ENCODE measurements at places on chromosomes 13 and 19.

DNA sequence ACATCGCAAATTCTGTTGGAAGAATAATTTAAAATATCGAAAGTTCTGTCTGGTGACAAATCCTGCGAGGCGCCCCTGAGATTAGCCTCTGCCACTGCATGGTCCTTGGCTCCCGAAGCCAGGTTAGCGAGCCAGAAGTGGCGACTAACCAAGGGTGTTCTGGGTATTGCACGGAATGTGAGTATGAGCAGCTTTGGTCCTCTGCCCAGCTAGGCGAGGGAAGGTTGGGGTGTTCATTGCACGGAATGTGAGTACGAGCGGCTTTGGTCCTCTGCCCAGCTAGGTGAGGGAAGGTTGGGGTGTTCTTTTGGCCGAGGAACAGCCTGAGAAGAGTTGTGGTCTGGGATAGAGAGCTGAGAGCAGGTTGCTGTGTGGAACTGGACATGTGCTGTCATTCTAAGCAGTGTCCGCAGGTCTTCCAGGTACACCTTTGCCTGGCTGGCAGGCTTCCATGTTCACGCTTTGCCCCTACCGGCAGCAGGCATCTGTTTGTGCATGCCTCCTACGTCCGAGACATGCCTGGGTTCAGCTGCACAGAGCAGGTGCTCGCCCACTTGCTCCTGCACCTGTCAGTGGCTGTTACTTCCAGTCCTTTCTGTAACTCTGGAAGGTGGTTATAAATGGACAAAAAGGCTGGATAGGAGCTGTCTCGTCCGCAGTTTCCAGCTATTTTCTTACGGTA, 18.3 kb upstream of the TEX29 start:
- DNase-seq = no peak

DNA sequence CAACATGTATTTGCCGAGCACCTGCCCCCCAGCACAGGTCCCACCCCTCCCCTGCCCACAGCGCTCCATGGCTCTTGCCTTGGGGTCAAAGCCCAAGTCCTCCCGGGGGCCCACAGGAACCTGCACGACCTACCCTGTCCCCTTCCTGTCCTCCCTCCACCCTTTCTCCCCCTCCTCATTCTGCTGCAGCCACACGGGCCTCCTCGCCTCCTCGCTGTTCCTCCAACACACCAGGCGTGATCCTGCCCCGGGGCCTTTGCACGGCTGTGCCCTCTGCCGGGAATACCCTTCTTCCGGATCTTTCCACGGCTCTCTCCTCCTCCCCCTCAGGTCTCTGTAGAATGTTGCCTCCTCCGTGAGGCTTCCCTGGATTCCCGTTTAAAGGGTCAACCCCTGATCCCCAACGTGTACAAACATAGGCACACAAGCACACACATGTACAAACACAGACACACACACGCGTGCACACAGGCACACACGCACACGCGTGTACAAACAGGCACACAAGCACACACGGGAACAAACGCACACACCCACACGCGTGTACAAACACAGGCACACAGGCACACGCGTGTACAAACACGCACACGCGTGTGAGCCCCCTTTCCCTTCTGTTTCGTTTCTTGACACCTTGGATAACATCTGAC, 2.8 kb downstream of the MADCAM1 start:
- DNase-seq = no peak

GRCh38 chr13:90416938-90417337, 930.5 kb upstream of the MIR17HG start:
- no peak for DNase-seq

DNA sequence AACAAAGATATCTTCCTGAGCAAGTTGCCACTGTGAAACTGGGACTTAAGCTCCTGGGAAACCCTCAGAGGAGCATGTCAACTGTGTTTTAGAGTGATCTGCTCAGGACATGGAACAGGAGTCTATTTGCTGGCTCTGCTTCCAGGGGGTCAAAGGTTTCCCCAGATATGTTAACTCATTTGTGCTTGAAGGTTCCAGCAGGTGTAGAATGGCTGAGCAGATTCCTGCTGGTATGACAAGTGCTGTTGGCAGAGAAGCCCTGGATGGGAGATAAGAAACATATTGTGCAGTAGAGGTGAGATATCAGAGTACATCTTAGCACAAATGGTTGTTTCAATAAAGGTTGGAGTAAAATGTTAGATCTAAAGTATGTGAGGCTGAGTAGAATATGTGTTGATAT, 282.7 kb upstream of the DACH1 start:
- DNase-seq = no peak

GRCh38 chr19:35590875-35591274, 4.9 kb downstream of the PMIS2 start:
- DNase-seq = no peak

DNA sequence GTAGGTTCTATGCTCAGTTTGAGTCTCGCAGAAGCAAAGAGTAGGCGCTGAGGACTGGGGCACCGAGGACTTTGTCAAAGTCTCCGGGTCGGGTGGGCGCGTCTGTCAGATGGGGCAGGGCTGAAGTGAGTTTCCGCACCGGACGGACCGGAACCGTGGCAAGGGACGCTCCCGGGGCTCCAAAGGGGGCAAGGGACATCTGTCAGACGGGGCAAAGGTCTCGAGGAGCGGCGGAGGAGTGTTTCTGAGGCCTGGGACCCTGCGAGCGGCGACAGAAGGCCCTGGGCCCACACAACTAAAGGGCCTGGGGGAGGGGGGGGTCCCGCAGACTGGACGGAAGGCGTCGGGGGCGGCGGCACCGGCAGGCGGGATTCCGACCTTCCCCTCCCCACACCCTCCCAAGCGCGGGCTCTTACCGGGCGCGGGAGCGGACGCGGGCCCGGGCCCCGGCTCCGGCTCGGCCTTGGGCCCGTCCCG, 13.3 kb upstream of the AKAP8L start:
- DNase-seq = no peak

DNA sequence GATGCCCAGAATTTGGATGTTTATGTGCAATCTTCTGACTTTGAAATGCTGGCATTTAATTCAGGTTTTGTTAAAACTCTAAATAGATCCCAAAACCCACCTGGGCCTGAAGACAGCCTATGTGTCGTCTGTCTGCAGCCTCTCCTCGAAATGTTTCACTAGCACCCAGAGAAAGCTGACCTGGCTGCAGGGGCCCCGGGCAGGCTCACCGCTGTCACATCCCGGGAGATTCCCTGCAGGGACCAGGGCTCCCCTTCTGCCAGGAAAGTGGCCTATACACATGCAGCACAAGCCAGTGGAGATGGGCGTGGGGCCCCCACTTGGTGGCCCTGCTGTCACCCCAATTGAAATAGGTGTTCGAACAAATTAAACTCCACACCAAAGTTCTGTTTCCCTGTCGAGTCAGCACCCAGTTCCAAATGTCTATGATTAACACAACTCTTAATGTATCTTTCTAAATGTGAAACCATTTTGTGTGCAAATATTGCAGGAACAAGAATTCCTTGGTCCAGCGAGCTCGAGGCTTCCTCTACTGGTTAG, 145.8 kb upstream of the ZNF507 start:
- no peak for DNase-seq

- peak; percentile 6 for DNase-seq
These were observed 176.8 kb downstream of the OXGR1 start for GRCh38 chr13:96817336-96817941.

GRCh38 chr13:91563799-91564198, 165.4 kb downstream of the GPC5 start:
- no peak for DNase-seq

GRCh38 chr13:91565296-91565695, 166.9 kb downstream of the GPC5 start:
- no peak for DNase-seq

DNA sequence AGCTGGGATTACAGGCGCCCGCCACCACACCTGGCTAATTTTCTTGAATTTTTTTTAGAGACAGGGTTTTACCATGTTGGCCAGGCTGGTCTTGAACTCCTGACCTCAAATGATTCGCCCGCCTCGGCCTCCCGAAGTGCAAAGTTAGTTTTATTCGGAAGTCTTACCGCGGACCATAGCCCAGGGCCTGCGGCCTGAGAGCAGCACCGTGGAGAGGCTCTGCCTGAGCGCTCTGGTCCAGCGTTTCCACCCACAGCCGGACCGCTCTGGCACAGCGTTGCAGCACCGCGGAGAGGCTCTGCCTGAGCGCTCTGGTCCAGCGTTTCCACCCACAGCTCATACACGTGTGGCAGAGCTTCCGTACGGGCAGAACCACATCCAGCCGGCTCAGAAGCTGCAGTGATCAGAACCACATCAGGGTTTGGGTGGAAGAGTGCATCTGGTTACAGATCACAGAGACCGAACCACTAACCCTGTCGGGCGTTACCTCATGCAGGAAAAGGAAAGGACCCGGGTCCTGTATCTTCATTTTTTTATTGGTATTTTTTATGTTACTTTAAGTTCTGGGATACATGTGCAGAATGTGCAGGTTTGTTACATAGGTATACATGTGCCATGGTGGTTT, 102.4 kb upstream of the SOX1 start:
- DNase-seq = no peak

GRCh38 chr13:36082396-36082795, 48.8 kb downstream of the DCLK1 start:
- DNase-seq = no peak

- DNase-seq = no peak
These were observed 36.8 kb upstream of the ATP11A start for GRCh38 chr13:112653071-112653470.

- no peak for DNase-seq
These were observed 12.5 kb downstream of the SAFB start for GRCh38 chr19:5635427-5635826.

GRCh38 chr13:78129359-78129758, 210.7 kb upstream of the EDNRB start:
- no peak for DNase-seq

DNA sequence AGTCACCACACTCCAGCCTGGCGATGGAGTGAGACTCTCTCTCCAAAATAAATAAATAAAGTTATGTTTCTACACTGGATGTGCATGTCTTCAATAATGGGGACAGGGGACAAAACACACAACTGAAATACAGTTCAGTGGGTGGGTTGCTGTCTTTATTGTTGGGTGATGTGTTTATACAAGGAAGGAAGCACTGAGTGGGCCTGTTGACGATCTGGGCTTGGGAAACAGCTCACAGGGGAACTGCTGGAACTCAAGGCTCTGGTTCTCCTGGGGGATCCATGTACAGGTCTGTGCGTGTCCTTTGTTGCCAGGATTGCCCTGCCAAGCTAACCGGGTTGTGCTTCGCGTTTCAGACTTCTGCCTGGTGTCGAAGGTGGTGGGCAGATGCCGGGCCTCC, 18.9 kb downstream of the SPINT2 start:
- no peak for DNase-seq

Measured in common myeloid progenitor, CD34-positive (primary cell).